Urothelium cell line (cell line): ENCODE measurements at places on chromosomes 6 and 20.

DNA sequence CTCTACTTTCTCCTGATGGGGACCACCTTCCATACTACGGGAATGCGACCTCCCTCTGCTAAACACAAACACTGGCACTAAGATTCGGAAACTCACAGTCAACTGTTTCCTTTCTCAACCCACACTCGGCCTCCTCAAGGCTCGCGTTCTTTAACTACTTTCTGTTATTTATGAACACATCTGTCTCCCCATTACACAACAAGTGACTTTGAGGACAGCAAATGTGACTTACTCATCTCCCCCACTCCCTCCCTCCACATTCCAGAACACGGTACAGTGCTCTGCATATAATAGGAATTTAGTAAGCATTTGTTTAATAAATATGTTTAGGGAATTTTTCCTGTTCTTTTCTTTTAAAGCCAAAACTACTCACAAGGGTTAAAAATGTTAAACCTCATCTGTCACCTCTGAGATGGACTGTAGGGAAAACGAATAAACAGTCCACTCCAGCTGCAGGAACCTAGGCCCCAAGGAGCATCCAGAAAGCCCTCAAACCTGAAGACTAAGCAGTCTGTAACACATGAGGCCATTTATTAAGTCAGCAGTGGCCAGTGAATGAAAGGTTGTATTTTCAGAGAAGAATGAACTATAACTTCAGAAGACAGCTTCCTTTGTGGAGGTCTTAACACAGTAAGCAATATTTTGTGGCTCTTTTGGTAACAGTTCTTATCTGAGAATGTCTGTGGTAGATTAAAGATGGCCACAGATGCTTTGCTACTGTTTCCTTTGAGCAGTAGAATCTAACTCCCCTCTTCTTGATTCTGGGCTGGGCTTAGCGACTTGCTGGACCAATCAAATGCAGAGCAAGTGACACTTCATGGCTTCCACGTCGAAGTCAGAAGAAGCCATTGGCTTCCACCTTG, 209.6 kb upstream of the DTNBP1 start:
- no peak for DNase-seq

DNA sequence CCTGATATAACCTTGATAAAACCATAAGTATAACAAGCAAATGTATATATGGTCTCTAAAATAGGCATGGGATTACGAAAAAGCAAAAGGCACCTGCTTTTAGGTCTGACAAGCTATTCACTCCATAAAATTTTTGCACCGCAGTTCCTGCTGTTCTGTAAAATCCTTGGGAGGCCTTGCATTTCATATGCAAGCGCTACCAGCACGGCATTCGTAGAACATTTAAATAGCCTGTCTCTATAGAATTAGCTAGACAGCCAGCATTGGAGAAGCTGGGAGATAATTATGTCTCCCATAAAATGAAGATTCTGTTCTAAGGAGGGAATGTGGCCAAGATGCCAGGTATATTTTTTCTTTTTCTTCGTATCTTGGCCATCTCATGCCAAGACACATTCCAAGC, 64.5 kb upstream of the ATXN1 start:
- DNase-seq = no peak

- DNase-seq = no peak
Measured at GRCh38 chr6:33677143-33677660, 34.3 kb downstream of the UQCC2 start.

DNA sequence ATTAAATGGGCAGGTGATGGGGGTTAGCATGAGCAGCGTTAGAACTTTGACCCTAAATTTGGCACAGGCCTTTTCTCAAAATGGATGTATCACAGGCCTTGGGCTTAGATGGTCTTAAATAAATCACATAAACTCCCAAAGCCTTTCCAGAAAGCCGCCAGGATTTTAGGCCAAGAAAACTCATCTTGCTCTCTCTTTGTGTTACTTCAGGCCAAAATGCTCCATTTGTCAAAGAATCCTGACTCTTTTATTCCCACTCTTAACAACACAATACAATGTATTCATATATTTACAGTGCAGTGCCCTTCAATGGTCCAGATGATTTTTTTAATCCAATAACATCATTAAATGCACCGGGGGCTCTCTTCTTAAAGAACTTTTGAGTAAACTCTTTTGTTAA, 5.9 kb upstream of the TCP11 start:
- no peak for DNase-seq

DNA sequence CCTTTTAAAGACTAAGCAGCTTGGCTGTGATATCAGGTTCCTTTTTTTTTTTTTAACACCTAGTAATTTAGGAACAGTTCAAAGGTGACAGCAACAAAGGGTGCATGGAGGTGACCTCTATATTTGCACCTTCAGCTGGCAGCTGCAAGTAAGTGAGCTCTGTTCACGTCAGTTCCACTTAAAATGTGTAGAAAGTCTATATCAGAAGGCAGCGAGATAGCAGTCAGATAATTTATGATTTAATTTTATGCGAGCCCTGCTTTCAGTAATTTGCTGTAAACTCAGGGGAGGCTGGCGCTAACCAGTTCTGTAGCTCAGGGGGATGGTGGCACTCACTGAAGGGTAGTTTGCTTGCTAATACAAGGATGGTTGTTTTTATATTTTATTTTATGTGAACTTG, 602.8 kb upstream of the MMS22L start:
- DNase-seq = no peak

DNA sequence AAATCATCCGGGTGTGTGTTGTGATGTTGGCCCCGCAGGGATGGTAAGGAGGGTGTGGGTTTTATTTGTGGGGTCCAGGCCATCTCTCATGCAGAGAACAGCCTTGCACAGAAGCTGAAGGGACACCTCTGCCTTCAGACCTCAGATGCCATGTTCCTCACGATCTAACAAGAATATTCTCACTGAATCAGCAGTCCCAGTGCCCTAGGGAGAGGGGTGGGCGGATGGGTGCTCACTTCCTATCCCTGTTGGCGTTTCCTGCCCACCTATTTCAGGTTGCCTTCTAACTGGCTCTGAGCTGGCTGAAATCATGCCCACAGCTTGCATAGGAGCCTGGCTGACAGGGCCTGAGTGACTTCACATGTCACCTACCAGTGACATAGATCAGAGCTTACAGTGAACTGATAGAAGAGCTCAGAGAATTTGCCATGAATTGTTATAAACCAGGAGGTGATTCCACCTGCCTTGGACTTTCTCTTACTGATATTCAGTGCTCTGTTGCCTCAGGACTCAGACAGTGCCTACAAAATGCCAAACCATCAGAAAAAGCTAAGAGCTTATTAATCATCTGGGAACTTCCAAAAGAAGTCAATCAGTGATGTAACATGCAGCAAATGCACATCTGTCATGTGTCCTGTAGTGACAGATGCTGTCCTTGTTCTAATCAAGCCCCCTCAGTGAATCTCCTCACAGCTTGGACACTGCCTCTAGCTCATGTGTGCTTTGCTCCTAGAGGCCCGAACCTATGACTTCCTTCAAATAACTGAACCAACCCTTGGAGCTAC, 285.8 kb upstream of the PRND start:
- no peak for DNase-seq

GRCh38 chr6:13248994-13249393, 79.3 kb downstream of the TBC1D7 start:
- DNase-seq = no peak

DNA sequence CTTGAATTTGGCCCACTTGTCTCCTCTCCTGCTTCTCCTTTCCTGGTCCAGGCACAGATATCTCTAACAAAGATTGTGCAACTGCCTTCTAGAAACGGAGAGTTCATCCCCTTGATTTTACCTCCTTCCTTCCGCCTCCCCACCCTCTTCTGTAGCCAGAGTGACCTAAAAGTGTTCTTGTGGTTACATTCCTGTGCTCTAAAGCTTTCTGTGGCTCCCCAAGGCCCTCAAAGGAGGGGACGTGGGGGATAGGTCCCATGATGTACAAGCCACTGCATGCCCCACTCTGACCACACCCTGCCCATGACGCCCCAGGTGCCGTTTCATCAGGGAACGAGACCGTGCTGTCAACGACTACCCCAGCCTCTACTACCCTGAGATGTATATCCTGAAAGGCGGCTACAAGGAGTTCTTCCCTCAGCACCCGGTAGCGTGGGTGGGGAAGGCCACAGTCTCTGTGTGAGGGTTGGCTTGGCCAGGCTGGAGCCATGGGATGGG, 8.2 kb downstream of the CDC25B start:
- DNase-seq = no peak

GRCh38 chr6:163646133-163646532, 231.6 kb downstream of the QKI start:
- DNase-seq = no peak

- DNase-seq = peak; percentile 38
Measured at GRCh38 chr6:18216411-18216810, 47.9 kb downstream of the DEK start.

DNA sequence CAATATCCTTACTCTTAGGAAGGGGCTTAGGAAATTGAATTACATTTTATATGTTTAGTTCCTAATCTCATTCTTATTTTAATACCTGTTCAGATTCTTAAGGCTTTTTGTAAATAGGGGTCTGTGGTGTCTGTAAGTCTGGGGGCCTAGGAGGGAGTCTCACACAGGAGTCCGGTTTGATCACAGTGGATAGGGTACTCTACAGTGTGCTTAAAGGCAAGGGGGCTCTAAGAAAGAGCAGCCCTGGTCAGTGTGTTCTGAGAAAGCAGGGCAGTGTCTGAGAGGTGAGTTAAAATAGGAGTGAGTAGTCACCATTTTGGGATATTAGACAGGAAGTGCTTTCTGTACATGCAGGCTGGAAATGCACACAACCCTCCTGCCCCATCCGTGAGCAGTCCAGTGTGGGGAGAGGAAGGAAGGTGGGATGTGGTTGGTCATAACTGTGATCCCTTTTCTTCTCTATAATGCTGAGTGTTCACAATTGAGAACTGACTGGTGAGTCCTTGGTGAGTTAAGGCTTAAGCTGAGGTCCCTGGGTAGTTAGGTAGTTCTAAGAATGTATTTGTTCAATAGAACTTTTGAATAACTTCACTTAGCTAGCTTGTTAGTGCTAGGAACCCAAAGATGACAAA, 50.0 kb downstream of the CDKAL1 start:
- DNase-seq = no peak

- peak; percentile 39 for DNase-seq
Measured at GRCh38 chr6:56652231-56652630, 9.5 kb upstream of the DST start.

DNA sequence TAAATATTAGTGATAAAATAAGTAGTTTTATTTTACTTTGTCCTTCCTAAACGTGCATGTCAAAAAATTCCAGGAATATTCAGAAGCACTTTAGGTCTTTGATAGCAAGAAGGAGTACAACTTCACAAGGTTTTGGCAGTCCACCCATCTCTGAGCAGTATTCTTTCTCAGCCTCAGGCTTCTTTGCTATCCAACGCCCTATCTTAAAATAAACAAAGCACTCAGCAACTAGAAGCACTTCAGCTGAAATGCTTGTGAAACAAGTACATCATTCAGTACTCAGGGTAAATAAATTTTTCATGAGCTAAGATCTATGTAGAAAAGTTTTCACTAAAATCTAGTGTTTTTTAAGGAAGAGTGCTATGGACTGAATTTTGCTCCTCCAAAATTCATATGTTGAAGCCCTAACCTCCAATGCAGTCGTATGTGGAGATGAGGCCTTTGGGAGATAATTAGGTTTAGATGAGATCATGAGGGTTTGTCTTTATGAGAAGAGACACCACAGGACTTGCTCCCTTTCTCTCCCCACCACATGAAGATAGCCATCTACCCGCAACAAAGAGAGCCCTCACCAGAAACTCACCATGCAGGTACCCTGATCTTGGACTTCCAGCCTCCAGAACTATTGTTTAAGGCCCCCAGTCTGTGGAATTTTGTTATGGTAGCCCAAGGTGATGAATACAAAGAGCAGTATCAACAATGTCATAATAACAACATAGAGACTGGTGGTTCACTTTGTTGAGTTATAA, 539.1 kb downstream of the TFAP2A start:
- DNase-seq = no peak

- DNase-seq = peak; percentile 48
Measured at GRCh38 chr6:142112451-142113061, 20.2 kb upstream of the GJE1 start.

DNA sequence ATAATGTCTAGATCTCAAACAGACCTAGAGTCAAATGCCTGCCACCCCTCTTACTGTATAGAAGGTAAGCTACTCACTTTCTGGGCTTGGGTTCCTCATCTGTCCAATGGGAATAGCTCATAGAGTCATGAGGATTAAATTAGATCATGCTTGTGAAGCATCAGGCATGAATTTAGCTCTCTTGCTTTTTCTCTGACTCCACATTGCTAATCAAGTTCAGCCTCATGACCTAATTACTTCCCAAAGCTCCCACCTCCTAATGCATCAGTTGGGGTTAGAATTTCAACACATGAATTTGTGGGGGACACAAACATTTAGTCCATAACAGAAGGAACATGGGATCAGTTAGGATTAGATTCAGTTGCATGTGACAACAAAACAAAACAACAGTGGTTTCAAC, 4.6 kb upstream of the DDX27 start:
- DNase-seq = no peak

DNA sequence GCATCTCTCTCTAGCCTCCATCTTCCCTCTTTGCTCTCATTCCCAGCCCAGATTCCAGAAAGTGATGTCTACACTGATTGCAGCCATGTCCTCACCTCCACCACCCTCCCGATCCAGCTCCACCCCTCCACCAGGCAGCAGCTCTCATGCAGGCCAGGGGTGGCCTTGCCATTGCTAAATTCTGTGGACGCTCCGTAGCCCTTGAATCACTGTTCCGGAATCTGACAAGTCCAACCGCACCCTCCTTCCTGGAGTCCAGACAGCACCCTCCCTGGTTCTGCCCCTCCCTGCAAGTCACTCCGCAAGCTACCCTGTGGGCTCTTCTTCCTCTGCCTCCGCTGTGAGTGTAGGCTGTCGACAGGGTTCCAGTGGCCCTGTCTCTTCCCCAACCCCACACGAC, 26.2 kb downstream of the TNXB start:
- peak; percentile 63 for DNase-seq

- no peak for DNase-seq
Measured at GRCh38 chr6:168118935-168119334, 39.9 kb upstream of the FRMD1 start.

GRCh38 chr20:24364482-24364881, 104.9 kb upstream of the SYNDIG1 start:
- DNase-seq = no peak

- DNase-seq = no peak
Measured at GRCh38 chr6:70112716-70113115, 190.2 kb downstream of the COL9A1 start.

- DNase-seq = no peak
Measured at GRCh38 chr6:109284675-109285074, 97.6 kb downstream of the CD164 start.

- DNase-seq = no peak
Measured at GRCh38 chr6:93219447-93219846, 199.9 kb downstream of the EPHA7 start.
